Tibial artery (tissue), 4 donors: ENCODE measurements at places on chromosomes 5 and 9.

- peak; percentile 66 for DNase-seq
These were observed 58.1 kb downstream of the RFX3 start for GRCh38 chr9:3467593-3468219.

GRCh38 chr9:89278997-89279739 is 31.8 kb upstream of the CKS2 start:
- DNase-seq = no peak

DNA sequence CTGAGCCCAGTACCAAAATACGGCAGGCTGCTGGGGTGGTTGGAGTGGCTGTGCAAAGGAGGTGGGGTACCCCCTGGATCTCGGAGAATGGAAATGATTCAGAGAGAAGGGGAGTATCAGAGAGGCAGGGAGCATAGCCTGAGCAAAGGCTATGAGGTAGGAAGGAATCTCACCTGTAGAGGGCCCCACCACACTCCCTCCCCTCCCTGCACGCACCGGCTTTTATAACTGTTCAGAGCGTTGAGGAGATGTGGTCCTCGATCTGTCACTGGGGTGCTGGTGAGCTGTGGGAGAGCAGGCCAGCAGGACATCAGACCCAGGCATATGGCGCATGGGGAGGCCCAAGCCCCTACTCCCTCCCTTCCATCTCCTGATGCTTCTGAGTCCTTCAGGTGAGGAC is 13.2 kb downstream of the PHF19 start:
- no peak for DNase-seq

DNA sequence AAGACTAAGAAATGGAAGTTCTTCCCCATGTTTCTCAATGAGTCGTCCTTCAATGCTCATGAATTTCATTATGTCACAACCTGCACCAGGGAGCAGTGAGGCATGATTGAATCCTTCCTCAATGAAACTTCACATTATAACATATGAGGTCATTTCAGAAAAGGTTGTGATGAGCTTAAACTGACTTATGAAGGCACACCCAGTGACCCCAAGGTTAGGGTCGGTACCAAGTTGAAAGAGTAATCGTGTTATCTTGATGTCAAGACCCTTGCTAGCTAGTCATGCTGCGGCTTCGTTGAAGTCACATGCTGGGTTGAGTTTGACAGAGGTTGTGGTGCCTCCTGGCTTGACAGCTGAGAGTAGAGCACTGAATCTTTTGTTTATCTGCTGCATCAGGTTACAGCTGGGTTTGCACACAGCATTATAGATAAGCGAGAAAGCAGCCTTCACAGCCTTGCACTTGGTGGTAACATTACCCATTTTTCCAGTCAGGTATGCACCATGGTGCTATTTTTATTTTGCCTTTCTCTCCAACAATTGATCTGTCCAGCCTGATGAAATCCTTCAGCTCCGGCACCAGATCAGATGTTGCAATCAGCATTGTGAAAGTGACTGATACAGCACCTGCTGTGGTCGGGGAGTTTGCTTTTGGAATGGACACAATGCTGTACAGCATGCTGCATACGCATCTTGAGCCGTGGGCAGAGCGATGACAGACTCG is 133.2 kb downstream of the ERCC6L2 start:
- no peak for DNase-seq

DNA sequence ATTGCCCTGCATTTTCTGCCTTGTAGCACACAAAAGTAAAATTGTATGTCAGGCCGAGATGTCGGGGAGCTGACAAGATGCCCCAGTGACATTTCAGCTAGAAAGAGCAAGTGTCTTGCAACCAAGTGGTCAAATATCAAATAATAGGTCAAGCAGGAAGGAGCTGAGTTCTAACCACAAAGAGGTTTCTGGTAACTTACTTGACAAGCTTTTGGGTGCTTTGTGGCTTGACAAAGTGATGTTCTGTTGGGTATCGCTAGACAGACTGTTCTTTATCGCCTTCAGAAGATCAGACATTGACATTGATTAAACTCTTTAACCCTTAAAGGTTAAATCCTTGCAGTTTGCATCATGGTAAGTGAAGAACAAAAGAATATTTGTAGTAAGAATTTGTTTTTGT is 419.9 kb downstream of the CCDC171 start:
- no peak for DNase-seq

GRCh38 chr9:80592413-80592812 is 1020.6 kb downstream of the TLE4 start:
- DNase-seq = no peak

DNA sequence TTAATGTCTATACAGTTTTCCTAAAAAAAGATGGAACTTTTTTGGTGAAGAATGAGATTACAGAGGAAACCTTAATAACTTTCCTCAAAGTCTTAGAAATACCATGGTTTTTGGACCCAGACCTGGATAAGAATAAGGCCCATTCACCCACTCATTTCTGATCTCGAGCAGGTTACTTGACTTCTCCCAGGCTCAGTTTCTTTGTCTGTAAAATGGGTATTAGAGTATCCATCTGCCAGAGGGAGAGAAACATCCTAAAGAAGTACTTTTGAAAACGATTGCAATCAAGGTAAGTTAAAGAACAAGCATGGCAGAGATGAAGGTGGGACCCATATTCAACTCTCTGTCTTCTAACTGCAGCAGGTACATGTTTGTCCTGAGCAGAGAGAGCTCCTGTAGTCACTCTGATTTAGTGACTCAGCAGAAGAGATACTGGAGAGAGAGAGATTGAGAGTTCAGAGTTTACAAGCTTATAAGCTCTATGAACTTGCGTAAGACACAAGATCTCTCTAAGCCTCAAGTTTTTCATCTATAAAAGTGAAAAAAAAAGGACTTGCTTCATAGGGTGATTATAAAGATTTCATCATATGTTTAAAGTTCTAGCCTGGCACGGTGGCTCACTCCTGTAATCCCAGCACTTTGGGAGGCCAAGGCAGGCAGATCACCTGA is 379.4 kb upstream of the SGCD start:
- DNase-seq = no peak

DNA sequence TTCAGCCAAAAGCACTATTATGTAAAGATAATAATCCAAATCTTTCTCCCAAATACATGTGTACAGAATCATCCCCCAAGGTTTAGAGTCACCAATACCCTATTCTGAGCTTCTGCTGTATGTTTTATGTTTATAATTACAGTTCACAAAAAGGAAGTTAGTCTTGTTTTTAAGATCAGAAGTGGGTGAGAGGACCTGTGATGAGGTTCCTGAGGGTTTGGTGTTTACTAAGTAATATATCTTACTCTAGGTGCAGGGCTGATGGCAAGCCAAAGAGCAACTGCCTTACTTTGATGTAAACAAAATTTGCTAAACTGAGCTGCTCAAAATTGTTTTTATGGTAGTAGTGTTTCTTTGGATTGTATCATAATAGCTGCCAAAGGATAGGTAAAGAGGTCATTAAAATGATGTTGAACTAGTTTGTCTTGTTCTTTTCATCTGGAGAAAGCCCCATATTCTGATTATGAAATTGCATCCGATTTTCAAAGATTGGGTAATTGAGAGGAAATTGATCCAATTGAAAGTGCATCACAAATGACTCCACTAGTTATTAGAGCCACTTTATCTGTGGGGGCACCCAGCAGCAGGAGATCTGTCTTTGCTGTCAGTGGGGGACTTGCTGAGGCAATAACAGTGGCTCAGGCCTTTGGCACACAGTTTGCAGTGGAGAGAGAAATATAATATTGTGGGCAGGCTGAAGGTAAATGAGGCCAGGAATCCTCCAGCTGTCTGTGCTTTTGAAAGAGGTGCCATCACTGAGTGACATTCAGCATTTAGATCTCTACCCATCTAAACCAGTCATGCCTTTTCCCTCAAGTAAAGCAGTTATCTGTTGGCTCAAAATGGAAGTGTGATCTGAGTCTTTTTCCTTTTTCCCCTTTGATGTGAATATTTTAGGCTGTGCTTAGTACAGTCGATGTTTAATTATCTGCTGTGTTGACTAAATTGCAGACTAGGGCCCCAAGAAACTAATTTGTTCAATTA is 14.1 kb downstream of the TRIM32 start:
- no peak for DNase-seq

DNA sequence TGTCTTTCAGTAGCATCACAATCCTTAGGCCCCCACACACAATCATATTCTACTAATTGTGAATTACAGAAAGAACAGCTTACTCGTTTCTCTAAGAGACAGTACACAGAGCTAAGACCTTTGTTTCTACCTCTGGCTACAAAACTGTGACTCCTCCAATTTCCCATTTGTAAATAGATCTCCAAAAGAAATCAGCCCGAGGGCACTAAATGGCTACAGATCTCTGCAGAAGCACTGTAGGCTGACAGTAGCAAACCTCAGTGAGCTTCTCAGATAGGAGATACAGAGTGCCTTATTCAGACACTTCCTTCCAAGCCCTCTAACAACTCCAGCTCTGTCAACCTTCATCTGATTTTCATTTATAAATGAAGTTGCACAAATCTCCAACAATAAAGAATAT is 51.0 kb downstream of the EFNA5 start:
- no peak for DNase-seq
